ENCODE measurements at places on chromosomes 5 and 9.

DNA sequence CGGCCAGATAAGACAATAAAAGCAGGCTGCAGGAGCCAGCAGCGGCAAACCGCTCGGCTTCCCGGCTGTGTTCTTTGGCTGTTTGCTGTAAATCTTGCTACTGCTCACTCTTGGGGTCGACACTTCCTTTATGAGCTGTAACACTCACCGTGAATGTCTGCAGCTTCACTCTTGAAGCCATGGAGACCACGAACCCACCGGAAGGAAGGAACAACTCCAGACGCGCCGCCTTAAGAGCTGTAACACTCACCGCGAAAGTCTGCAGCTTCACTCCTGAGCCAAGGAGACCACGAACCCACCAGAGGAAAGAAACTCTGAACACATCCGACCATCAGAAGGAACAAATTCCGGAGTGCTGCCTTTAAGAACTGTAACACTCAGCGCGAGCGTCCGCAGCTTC is 451.7 kb downstream of the AGTPBP1 start:
- DNase-seq: no peak

GRCh38 chr9:13033959-13034693 is 245.4 kb downstream of the MPDZ start:
- DNase-seq: peak; percentile 57

- no peak for DNase-seq
These were observed 130.0 kb upstream of the MAP1B start for GRCh38 chr5:71977311-71977710.

DNA sequence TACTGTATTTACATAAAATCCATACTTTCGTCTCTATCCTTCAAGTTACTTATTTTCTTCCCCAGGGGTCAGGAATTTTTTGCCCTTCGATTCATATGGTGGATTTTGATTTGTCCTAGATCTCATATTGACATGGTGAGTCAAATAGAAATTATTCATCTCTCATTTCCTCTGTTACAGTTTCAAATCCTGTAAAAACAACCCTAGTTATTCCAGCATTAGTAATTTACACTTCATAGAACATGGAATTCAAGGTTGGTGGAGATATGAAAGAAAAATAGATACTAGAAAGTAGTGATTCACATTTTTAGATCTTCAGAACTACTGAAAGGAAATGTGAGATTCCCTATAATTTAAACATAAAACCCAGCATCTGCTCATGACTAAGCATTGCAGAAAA is 1331.0 kb upstream of the CDH9 start:
- DNase-seq: no peak

GRCh38 chr5:72064801-72065570 is 42.3 kb upstream of the MAP1B start:
- peak; percentile 71 for DNase-seq

DNA sequence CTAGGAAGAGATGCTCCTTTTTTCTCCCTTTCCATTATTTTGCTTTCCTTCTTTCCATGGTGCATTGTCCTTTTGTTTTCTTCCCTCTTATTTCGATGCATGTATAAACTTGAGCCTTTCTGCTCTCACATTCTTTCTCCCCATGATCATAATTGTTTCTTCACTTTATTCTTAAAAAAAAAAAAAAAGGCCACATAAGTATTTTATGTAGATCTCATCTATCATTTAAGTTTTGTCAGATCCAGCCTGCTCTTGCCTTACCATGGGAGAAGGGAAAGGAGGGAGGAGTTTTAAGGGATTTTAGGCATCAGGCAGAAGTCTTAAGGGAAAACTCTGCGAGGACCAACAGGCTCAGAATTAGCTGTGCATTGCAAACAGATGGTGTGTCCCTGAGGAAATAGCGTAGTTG is 11.1 kb downstream of the TGFBR1 start:
- DNase-seq: no peak

- no peak for DNase-seq
These were observed 53.4 kb upstream of the PTCH1 start for GRCh38 chr9:95570150-95570549.

GRCh38 chr9:20619487-20620200 is 2.7 kb downstream of the MLLT3 start:
- DNase-seq: no peak

GRCh38 chr5:179150011-179150410 is 89.8 kb downstream of the ZNF354C start:
- DNase-seq: no peak

GRCh38 chr5:142863856-142864255 is 93.7 kb downstream of the ARHGAP26 start:
- peak; percentile 41 for DNase-seq

- no peak for DNase-seq
These were observed 9.0 kb downstream of the RGS14 start for GRCh38 chr5:177366528-177367322.

DNA sequence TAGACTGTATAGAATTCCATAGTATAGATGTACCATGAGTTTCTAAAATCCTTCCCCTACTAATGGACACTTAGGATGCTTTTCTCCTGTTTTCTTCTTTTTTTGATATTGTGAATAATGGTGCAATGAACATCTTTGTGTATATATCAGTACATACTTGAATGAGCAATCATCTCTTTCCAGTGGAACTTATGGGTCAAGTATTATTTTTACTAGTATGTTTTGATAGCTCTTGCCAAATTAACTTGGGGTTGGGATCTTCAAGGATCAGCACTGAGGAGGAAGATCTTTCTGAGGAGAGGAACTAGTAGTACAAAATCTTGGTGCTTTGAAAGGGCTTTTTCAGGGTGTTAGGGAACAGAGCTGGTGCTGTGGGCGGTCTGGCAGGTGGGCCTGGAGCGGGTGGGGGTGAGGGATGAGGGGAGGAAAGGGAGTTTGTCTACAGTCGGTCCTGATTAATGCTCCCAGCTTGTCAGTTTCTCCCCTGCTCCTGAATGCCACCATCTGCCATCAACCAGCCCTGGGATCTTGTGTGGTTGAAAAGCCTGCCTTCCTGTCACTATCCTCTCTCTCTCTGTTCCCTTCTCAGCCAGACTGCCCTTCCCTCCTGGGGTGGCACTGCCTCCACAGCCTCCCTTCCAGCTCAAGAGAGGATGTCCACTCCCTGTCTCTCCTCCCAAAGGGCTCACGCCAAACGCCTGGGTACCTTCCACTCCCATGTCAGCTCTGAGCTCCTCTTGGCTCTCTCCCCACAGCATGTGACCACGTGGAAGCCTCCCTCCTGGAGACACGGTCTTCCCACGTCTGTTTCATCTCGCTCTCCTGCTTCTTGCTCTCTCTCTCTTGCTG is 185.9 kb downstream of the DAB2IP start:
- DNase-seq: no peak

- no peak for DNase-seq
These were observed 8.4 kb downstream of the EEIG1 start for GRCh38 chr9:127972236-127972871.

- no peak for DNase-seq
These were observed 2.0 kb downstream of the ENC1 start for GRCh38 chr5:74638544-74638969.

GRCh38 chr9:6305954-6306563 is 22.1 kb upstream of the TPD52L3 start:
- no peak for DNase-seq

DNA sequence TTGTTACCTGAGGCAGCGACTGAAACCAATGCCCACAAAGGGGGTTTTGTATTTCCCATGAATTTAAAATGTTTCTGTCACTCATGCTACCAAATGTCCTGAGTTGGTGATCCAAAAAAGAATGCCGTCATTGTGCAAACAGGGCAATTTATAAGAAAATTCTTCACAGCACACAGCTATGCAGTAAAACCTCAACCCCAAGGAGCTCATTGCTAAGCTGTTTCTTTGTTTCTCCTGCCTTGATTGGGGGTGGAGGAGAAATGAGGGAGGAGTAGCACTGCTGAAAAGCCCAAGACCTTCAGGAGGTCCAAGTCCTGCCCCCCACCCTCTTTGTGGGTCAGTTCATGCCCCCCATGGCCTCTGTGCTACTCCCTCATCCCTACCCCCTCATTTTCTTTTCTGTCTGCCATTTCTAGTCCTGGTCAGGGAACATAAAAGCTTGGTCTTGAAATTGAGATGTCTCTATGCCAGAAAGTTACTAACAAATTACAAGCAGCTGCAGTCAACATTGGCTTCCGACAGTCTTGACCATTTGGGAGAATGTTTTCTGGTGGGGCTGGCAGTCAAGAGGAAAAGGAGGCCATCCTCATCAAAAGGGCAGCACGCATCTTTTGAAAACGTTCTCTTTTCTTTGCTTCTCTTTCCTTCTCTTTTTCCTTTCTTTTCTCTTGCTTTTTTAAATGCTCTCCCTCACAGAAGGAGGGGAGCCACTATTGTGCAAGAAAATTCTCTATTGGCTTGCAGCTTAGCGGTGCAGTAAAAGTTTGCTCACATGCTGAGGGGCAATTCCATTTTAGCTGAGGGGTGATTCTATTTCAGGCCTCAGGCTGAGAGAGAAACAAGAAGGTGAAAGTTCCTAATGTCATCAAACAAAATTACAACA is 133.3 kb downstream of the GCNT1 start:
- no peak for DNase-seq

- no peak for DNase-seq
These were observed 94.1 kb downstream of the KCNIP1 start for GRCh38 chr5:170597872-170598271.

GRCh38 chr9:86901511-86901910 is 45.8 kb downstream of the GAS1 start:
- no peak for DNase-seq

DNA sequence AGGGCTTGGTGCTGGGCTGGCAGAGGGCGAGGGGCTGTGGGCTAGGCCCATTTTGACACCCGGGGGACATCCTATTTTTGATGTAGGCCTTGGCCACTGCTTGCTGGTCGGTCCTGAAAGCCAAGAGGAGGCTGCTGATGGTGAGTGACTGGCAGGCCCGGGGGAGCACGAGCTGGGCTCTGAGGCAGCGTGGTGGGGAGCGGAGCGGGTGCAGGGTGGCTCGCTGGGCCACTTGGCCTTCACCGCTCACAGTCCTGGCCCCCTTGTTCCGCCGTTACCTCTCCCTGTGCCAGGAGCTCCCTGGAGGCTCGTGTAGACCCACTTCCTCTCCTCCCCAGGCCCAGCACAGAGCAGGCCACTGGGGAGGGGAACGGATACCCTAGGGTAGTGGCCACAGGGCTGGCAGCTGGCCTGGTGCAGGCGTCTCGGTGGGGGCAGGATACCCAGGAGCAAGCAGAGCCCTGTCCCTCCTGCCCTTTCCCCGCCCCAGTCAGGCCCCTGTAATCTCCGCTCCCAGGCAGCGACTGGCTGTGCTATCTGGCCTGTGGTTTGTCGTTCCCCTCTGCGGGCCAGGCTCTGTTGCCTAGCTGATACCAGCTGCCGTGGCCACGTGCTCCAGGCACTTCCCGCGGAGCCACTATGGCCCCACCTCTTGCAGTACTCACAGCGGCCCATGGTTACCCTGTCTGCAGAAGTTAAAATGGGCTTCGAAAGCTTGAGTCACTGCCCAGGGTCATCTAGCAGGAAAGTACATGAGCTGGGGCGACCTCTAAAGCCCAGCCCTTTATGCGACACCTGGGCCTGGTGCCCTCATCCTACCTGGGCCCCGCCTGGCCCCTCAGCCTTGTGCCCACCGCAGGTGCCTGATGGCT is 11.7 kb upstream of the DOLPP1 start:
- DNase-seq: no peak

DNA sequence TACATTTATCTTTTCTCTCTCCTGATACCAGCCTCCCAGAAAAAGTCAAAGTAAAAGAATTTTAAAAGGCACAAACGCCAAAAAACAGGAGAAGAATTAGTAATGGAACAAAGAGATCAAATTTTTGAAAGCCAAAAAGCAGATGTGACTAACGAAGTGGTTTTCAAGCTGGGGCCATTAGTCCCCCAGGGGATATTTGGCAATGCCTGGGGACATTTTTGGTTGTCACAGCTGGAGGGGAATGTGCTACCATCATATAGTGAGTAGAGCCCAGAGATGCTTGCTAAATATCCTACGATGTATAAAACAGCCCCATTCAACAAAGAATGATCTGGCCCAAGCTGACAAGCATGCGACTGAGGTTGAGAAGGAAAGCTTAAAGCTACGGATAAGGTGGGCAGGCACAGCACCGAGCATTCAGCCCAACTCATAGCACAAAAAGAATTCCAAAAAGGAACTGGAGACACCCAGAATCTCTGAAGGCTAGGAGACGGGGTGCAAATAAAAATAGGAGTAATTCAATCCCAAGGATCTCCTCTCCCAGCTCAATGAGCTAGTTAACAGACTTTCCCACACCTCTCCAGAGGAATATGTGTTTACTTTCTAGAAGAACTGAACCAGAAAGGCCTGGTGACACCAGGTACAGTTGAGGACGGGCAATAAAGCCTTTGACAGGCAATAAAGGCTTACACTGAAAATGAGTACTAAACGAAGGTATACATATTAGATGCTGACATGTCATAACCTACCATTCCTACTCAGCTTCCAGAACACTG is 269.0 kb downstream of the DENND1A start:
- no peak for DNase-seq

DNA sequence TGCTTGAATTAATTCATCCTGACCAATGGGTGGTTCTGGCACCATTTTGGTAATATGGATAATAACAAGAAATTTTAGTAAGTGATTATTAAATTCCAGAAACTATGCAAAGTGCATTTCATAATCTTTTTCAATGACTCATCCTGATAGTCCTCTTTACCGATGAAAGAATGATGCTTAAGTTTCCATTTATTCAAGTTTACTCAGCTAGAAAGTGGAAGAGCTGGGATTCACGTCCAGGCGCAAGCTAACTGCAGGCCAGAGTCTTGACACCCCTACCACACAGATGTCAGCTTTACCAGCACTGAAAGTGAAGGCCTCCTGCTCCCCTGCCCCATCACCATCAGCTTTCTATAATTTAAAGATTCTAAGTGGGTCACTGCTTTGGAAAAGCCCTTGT is 493.5 kb upstream of the WWC1 start:
- DNase-seq: no peak

DNA sequence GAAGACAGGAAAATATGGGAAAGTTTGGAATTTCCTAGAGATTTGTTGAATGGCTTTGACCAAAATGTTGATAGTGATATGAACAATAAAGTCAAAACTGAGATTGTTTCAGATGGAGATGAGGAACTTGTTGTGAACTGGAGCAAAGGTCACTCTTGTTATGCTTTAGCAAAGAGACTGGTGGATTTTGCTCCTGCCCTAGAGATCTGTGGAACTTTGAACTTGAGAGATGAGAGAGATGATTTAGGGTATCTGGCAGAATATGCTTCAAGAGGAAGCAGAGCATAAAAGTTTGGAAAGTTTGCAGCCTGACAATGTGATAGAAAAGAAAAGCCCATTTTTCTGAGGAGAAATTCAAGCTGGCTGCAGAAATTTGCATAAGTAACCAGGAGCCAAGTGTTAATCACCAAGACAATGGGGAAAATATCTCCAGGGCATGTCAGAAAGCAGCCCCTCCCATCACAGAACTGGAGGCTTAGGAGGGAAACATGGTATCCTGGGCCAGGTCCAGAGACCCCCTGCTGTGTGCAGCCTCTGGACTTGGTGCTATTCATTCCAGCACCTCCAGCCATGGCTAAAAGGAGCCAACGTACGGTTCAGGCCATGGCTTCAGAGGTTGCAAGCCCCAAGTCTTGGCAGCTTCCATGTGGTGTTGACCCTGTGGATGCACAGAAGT is 114.3 kb upstream of the STARD4 start:
- no peak for DNase-seq

GRCh38 chr5:10663489-10664179 is 97.4 kb downstream of the DAP start:
- no peak for DNase-seq

- DNase-seq: peak; percentile 44
These were observed 43.1 kb downstream of the TRIO start for GRCh38 chr5:14186059-14186830.

Data from PC-9 (cell line).